Muscle of leg (tissue), 16 donors: ENCODE measurements at places on chromosomes 12 and 14. TPM values are rescaled to one million over a fixed set of nuclear protein-coding genes. Genes with fewer than 3 reads are reported as not detected.

DNA sequence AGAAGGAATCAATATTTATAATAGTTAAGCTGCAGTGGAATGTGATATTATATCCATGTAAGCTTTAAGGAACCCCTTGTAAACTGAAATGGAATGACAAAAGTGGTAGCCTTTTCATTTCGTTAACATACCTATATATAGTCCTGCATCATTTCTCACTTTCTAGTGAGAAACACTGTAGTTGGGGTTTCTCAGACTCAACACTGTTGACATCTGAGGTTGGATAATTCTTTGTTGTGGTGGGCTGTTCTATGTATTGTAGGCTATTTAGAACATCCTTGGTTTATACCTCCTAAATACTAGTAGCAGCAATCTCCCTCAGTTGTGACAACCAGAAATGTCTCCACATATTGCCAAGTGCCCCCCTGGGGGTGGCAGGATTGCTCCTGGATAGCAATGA, 79.1 kb downstream of the RAD52 start:
- no peak overlapping the region for H3K27ac ChIP-seq
- no peaks in the 10 kb centered on the region for H3K27me3 ChIP-seq
- H3K4me1 ChIP-seq, result no peaks in the 10 kb centered on the region
- no peak for DNase-seq
- H3K36me3 ChIP-seq, result peaks cover 23% of the 10 kb centered on the region

- no peaks in the 10 kb centered on the region for H3K36me3 ChIP-seq
- H3K27me3 ChIP-seq, result no peaks in the 10 kb centered on the region
- DNase-seq, result no peak
- H3K27ac ChIP-seq, result no peak overlapping the region
- no peak overlapping the region for H3K4me3 ChIP-seq
Observed at GRCh38 chr12:107244584-107244983, 151.2 kb upstream of the CRY1 start.

DNA sequence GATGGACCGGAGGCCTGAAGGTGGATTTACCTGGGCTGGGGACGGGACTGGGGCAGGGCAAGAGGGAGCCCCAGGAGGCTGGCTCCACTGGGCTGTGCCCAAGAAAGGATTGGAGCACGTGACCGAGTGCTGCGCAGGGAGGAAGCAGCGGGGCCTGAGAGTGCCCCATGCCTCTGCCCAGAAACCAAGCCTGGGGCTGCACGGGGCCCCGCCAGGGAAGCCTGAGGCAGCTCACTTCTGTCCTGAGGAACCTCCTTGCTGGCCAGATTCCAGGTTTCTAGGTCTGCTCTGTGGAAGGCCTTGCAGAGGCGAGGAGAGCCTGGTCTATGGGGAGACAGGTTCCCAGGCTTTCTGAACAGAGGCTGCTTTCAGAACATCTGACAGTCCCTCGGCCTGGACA, 10.4 kb downstream of the NGB start:
- H3K36me3 ChIP-seq, result no peaks in the 10 kb centered on the region
- H3K27me3 ChIP-seq, result peaks cover 3% of the 10 kb centered on the region
- no peak overlapping the region for H3K27ac ChIP-seq
- H3K4me3 ChIP-seq, result no peak overlapping the region

MIP gene
- not detected for total RNA-seq

GRCh38 chr14:47044841-47045240, 393.3 kb upstream of the RPL10L start:
- H3K4me3 ChIP-seq, result no peak overlapping the region
- H3K36me3 ChIP-seq, result no peaks in the 10 kb centered on the region
- no peaks in the 10 kb centered on the region for H3K27me3 ChIP-seq
- no peaks in the 10 kb centered on the region for H3K4me1 ChIP-seq
- no peak overlapping the region for H3K27ac ChIP-seq

GRCh38 chr12:109596418-109597244, 23.0 kb downstream of the MVK start:
- DNase-seq, result no peak
- peaks cover 30% of the 10 kb centered on the region for H3K4me1 ChIP-seq
- H3K27ac ChIP-seq, result no peak overlapping the region
- no peak overlapping the region for H3K4me3 ChIP-seq
- H3K36me3 ChIP-seq, result peaks cover 34% of the 10 kb centered on the region
- H3K27me3 ChIP-seq, result no peaks in the 10 kb centered on the region
